ENCODE measurements at places on chromosomes 1 and 21. TPM values are rescaled to one million over a fixed set of nuclear protein-coding genes. Genes with fewer than 3 reads are reported as not detected.

GRCh38 chr21:15006594-15007230 is 58.1 kb downstream of the NRIP1 start:
- H3K27ac ChIP-seq: no peak overlapping the region
- no peak overlapping the region for H3K4me3 ChIP-seq
- no peak for DNase-seq
- H3K4me1 ChIP-seq: no peaks in the 10 kb centered on the region
- H3K27me3 ChIP-seq: no peaks in the 10 kb centered on the region
- no peaks in the 10 kb centered on the region for H3K36me3 ChIP-seq

KRTAP8-1 gene
- total RNA-seq: not detected

DNA sequence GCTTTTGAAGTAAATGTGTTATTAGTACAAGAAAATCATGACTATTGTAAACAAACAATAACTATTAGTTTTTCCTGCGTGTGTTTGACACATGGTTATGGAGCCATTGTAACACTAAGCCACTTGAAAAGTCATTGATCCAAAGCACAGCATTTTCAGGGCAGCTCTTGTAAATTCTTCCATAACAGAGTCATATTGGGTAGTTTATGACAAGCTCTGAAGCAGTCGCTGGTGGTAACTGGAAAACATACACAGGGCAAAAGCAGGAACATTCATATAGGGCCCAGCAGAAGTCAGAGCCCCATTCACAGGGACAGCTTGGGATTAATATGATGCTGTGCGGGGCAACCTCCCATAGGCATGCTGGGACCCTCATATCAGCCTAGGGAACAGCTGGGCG is 483.2 kb upstream of the PTBP2 start:
- H3K4me1 ChIP-seq: no peaks in the 10 kb centered on the region
- H3K4me3 ChIP-seq: no peak overlapping the region
- no peak for DNase-seq
- H3K27ac ChIP-seq: no peak overlapping the region

DNA sequence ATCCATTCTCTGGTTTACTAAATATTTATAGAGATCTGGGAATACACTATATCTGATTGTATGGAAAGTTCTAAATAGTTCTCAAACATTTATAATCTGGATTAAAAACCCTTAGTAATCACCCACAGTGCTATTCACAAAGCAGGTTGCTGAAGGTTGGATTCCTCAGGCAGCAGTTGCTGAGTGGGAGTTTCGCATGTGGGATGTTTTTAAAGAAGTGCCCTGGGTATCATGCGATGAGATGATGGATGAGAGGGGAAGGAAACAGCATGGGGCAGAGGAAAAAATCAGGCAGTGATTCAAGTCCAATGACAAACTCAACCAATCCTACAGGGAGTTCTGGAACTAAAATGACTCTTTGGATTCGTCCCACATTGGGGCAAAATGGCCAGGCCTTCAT is 85.3 kb upstream of the GALNT2 start:
- H3K36me3 ChIP-seq: no peaks in the 10 kb centered on the region
- H3K27ac ChIP-seq: no peak overlapping the region
- DNase-seq: no peak
- peaks cover 5% of the 10 kb centered on the region for H3K4me1 ChIP-seq
- H3K4me3 ChIP-seq: no peak overlapping the region
- H3K27me3 ChIP-seq: no peaks in the 10 kb centered on the region

- no peaks in the 10 kb centered on the region for H3K36me3 ChIP-seq
- H3K4me1 ChIP-seq: peaks cover 4% of the 10 kb centered on the region
- no peak overlapping the region for H3K4me3 ChIP-seq
- DNase-seq: no peak
- H3K27ac ChIP-seq: no peak overlapping the region
Measured at GRCh38 chr1:51488372-51489050, 30.6 kb downstream of the EPS15 start.

FCRL5 gene
- total RNA-seq: 0.40 TPM

Data from right lobe of liver (tissue), 6 donors.